ENCODE measurements at places on chromosomes 16 and 17.

GRCh38 chr17:57489321-57489720 is 233.0 kb downstream of the MSI2 start:
- DNase-seq = no peak

DNA sequence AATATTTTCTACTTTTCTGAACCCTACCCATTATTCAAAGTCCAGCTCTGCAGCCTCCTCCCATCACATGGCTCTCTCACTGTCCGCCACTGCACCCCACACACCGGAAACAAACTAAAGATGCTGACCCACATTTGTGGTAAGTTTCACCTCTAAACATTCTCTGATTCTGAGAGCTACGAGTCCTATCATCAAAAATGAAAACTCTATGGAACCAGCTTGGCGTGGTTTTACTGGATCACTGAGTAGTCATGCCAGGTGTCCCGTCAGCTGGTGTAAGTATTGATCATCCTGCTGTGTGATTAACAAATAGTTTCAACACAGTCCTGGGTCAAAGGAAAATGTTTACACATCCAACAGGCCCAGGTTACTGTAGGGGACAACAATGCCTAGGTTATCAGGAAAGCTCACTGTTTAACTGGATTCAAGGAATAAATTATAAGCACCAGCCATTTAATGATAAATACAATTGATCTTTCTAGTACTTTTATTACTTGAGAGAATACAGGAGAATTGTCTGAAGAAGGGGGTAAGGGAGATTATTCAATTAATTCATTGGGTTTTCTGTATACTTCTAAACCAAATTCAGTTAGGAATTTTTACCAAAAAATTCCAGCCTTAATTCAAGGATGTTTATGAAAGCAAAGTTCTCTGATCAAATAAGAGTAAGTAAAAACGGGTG is 33.9 kb downstream of the CYTH1 start:
- no peak for DNase-seq

- DNase-seq = no peak
These were observed 929 bp downstream of the TMEM11 start for GRCh38 chr17:21212826-21213637.

GRCh38 chr16:12629271-12629670 is 174.4 kb downstream of the CPPED1 start:
- no peak for DNase-seq

DNA sequence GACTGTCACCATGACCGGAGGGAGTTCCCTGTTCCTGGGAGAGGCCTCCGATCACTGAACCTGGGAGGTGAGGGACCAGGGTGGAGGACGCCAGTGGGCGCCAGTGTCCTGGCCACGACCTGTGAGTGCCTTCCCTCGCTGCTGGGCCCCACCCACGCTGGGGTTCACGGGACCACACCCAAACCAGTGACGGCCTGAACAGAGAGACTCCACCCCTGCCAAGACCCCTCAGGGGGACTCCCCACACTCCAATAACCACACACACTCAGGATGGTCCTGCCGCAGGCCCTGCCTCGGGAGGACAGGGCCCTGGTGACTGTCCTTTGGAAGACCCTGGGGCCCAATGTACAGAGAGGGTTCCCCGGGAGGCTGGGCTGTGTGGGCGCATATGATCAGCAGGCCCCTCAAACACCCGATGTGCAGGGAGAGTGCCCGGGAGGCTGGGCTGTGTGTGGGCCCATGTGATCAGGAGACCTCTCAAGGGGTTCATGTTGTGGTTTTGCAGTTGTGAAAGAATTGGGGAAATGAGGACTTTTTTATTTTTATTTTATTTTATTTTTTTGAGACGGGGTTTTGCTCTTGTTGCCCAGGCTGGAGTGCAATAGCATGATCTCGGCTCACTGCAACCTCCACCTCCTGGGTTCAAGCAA is 26.6 kb downstream of the TPSD1 start:
- DNase-seq = peak; percentile 49

GRCh38 chr16:81516478-81517149 is 72.0 kb downstream of the CMIP start:
- DNase-seq = no peak

- DNase-seq = no peak
These were observed 4.0 kb downstream of the NUPR1 start for GRCh38 chr16:28534542-28535373.

- DNase-seq = no peak
These were observed 71.1 kb downstream of the N4BP1 start for GRCh38 chr16:48538746-48539484.

DNA sequence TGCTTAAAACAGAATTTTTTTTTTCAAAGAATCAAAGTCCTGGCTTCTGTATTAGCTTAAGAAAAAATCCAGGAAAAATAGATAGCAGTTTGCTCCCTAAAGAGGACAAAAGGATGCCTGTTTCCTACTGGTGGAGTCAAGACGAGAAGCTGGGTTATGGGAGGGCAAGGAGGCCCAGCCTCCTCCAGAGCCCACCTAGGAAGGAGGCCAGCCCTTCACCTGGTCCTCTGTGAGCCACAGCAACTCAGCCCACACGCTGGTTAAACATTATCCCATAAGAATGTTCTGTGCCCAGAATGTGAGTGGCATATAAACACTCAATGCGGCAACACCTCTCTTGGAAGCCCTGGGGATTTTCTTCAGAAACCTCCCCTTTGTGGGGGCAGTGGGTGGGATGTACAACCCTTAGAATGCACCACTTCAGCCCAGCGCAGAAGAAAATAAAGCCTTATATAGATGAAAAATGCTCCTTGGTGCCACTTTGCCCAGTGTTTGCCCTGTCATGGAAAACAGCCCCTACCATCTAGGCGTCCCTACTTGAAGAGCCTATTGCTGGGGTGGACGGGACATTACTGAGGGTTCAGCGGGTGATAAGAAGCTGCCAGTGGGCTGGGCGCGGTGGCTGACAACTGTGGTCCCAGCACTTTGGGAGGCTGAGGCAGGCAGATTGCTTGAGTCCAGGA is 48.0 kb downstream of the TEKT5 start:
- no peak for DNase-seq

- no peak for DNase-seq
These were observed 10.5 kb downstream of the TMIGD1 start for GRCh38 chr17:30323262-30323894.

- DNase-seq = no peak
These were observed 53.7 kb downstream of the CACNG1 start for GRCh38 chr17:67098006-67098405.

DNA sequence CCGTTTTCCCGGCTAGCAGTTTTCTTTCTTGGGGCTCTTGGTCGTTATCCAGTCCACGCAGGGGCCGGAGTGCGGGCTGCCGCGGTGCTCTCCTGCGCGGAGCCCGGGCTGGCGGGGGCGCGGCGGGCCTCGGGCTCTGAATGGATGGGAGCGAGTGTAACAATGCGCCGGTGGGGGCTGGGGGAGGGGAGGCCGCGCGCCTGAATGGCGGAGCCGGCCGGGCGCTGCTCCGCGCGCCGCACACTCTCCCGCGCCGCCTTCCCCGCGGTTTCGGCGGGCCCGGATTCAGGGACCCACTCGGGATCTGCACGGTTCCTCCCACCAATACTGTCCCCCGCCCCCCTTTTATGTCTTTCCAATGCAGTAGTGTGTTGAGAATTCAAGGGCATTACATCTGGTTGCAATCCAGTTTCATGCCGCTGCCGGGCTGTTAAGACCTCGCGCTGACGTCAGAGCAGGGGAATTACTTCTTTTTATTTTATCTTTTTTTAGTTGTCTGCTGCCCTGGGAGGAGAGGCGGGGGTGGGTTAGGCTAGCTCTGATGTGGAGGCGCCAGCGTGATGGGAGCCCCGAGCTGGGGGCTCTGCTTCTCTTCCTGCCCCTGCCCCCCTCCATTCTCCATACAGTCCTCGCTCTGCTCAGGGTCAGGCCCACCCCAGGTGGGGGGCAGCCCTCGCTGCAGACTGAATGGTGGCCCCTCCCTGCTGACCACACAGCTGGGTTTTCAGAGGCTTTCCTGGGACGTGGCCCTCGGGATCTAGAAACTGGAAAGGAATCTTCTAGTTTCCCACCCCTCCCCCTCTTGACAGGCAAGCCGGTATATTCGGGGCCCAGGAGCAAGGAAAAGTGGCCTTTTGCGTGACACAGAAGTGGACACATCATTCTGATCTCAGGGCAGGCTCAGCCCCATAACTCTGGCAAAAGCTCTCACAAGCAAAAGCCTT is 1.8 kb downstream of the RAI1 start:
- no peak for DNase-seq
